ENCODE measurements at places on chromosomes 4 and X. TPM values are rescaled to one million over a fixed set of nuclear protein-coding genes. Genes with fewer than 3 reads are reported as not detected.
A peak's percentile ranks its signal among the peaks of the same experiment; 100 is the strongest.

GRCh38 chr4:101183666-101184373, 163.5 kb downstream of the PPP3CA start:
- no peak for DNase-seq

- DNase-seq = peak; percentile 2
These were observed 15.0 kb downstream of the BRCC3 start for GRCh38 chrX:155086202-155086840.

GRCh38 chrX:20988118-20988517, 386.1 kb upstream of the CNKSR2 start:
- no peak for DNase-seq

GRCh38 chr4:86521373-86521969, 72.6 kb upstream of the PTPN13 start:
- DNase-seq = no peak

DNA sequence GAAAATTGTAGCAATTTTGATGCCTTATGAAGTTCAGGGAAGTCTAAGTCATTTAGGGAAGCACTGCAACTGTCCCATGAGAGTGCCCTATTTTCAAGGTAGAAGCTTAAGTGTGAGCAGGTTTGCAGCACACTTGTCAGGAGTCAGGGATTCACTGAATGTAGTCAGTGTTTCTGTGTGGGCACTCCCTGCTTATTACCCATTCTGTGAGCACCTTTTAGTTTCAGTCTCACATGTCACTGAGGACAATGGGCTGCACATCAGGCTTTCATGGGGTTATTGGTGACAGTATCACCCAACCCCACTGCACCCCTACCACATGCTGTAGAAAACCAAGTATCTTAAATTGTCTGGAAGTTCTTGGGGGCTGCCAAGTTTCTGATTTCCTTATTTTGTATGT, 2.9 kb upstream of the CCNG2 start:
- no peak for DNase-seq

DNA sequence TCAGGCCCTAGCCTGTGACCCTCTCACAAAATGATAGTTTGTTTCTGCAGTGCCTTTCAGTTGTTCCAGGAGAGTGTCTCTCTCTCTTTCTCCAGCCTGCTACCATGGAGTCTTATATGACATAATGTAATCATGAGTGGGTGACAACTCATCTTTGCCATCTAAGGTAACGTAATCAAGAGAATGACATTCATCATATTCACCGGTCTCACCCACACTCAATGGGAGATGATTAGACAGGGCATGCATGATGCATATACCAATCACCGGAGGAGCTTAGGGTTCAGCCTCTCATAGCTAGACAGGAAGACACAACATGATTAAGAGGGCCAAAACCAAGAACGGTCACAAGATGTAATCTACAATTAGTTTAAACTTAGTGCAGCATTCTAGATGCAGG, 97.1 kb upstream of the FAM9B start:
- DNase-seq = no peak

GRCh38 chr4:15653864-15654592, 1.1 kb downstream of the FBXL5 start:
- DNase-seq = peak; percentile 75

The TMEM187 gene
- 2.0 TPM for total RNA-seq

DNA sequence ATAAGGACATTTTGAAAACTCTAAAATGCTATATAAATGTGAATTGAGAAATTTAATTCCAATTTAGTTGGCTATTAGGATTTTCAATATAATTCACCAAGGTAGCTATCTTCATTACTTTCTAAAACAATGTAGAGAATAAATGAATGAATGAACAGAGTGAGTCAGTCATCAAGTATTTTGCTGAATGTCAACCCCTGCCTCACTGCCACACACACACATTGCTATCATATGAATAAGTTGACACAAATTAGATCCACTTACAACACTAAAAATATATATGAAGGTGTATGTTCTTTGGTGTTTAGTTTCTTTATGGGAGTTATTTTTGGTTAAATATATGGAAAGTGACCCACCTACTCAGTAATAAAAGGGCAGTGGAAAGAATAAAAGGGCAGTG, 141.4 kb upstream of the SMIM10 start:
- no peak for DNase-seq

The CXCL8 gene
- 2.6 TPM for total RNA-seq

The MAGEB17 gene
- not detected for total RNA-seq

GRCh38 chr4:153579872-153580271, 104.2 kb upstream of the TLR2 start:
- no peak for DNase-seq

GRCh38 chr4:169485791-169486742, 126.3 kb downstream of the NEK1 start:
- DNase-seq = peak; percentile 90

- DNase-seq = no peak
These were observed 107.6 kb downstream of the PDLIM5 start for GRCh38 chr4:94559351-94559806.

The SPARCL1 gene
- total RNA-seq = 1,361 TPM

- no peak for DNase-seq
These were observed 171.8 kb downstream of the HNRNPD start for GRCh38 chr4:82201805-82202641.

The GUCY2F gene
- 0.40 TPM for total RNA-seq

The PLP1 gene
- total RNA-seq = 928 TPM

DNA sequence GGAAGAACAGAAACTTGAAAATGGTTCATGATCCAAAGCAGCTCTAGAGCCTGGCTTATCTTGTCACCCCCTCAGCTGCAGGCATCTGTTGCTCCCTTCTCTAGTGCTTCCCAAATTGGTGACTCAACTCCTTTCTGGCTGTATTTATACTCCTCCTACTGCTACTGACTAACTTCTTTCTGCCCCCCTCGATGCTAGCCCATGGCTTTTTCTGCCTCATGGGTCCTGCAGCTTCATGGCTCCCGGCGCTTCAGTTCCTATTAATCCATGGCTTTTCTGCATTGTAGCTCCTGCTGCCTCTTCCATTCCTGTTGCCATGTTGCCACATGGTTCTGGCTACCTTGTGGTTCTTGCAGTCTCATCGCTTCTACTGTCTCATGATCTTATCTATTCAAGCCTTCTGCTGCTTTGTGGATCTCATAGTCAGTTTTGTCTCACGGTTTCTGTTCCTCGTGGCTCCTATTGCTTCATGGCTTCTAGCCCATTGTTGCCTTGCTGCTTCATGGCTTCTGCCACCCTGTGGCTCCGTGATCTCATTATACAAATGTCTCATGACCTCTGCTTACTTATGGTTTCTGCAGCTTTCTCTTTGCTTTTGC, 48.1 kb downstream of the SMC1A start:
- no peak for DNase-seq

DNA sequence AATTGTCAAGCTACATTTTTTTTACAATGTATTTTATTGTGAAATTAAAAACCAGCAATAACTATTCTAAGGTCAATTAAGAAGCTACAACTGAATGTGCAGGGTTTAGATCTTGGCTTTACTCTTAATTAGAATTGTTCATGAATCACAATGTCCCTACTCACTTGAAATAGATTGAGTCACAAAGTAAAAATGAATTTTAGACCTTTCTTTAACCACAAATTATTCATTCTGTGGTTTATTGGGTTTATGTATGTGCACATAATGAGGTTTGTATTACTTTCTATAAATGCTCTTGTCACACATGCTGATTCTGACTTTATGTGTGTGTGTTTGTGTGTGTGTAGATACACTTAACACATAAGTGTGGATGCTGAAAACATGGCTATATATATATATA, 647.0 kb upstream of the AADAT start:
- no peak for DNase-seq

The VCX gene
- total RNA-seq = not detected

GRCh38 chr4:111214371-111214770, 591.5 kb upstream of the PITX2 start:
- no peak for DNase-seq

- DNase-seq = no peak
These were observed 806.8 kb downstream of the PCDH18 start for GRCh38 chr4:136725286-136726081.

DNA sequence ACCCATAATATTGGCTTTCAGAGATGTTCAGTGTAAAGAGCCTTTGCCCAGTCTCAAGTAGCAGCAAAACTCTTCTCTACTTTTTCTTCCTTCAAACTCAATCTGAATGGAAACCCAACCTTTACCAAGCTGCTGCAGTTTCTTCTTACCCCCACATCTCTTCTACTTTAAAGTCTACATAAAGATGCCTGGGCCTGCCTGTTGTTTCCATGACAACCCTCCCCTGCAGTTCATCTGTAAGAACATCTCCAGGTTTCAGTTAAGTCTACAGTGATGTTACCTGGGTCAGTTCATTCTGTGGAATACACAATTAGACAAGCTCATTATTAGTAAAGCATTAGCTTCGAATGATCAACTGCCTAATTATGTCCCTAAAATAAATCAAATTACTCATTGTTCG, 81.4 kb downstream of the SPANXN3 start:
- DNase-seq = no peak

GRCh38 chr4:85228264-85228663, 246.7 kb upstream of the ARHGAP24 start:
- no peak for DNase-seq

The ENAM gene
- 0.06 TPM for total RNA-seq

DNA sequence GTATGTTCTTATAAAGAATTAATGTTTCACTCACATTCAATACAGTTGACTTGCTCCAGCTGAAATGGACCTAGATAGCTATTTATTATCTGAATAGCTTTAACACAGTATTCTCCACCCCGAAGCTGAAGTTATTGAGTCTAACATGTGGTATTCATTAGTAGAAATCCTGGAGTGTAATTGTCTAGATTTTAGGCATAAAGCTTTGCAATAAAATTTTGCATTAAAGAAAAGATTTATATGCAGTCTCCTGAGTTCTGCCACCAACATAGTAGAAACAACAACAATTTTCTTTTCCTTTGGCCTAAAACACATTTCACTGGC, 90.2 kb upstream of the DCLK2 start:
- DNase-seq = peak; percentile 82

The USP17L25 gene
- not detected for total RNA-seq

The XAGE2 gene
- total RNA-seq = not detected

DNA sequence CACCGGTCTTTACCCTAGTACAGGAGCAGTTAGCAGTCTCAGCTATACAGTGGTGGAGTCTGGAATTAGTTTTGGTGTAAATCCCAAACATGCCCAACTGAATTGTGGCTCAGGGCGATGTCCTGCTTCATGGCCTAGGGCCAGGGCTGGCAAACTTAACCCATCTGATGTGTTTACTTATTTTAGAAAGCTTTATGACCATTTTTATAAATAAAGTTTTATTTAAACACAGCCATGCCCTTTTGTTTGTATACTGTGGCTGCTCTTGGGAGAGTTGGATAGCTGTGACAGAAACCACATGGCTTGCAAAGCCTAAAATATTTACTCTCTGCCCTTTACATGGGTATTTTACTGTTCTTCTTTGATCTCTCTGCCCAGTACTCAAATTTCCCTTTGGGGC, 7.1 kb downstream of the FRMPD4 start:
- DNase-seq = no peak

GRCh38 chr4:147312376-147313046, 168.4 kb upstream of the EDNRA start:
- DNase-seq = no peak

The C4orf36 gene
- 5.6 TPM for total RNA-seq

DNA sequence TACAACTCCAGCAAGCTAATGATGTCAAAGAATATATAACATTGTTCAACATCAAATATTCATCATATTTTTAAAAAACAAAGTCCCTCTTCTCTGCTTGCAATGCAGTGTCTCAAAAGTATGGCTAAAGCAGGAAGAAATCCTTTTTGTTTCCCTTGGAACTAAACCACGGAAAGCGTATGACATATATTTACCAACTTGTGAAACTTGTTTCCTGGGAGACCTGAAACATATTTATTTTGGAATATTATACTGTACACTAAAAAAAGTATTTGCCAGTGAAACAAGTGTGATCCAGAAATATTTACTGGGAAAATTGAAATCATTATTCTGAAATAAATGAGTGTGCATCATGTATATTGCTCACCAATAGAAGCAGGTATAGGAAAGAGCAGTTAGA, 156.0 kb upstream of the ANKRD50 start:
- DNase-seq = no peak

The GALNTL6 gene
- 25.4 TPM for total RNA-seq

The TBC1D1 gene
- total RNA-seq = 49.8 TPM

DNA sequence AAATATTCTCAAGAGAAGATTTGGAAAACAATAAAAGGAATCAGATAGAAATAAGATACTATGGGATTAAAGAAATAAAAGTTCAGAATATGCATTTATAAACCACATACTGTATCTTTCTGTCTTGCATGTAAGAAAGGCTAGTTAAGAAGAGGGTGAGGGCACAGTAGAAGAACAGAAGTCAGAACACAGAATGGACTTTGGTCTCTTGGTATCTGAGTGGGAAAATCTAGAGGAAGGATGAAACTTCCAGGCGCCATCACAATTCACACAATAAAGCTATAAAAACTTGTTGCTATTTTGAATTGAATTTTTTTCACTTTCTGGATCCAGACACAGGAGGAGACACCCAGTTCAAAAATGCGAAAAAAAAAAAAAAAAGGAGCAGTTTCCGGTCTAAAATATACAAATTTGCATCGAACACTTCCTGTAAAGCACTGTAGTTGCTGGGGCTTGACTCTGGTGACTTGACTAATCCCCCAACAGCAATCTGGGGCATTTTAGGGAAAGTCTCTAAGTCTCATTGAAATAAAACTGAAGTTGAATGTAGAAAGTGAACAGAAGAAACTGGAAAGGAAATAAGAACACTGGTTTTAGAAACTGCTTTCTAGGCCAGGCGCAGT, 8.1 kb upstream of the NAAA start:
- no peak for DNase-seq

- no peak for DNase-seq
These were observed 67.5 kb downstream of the ZFYVE28 start for GRCh38 chr4:2350982-2351381.

The RAB40AL gene
- 0.59 TPM for total RNA-seq

DNA sequence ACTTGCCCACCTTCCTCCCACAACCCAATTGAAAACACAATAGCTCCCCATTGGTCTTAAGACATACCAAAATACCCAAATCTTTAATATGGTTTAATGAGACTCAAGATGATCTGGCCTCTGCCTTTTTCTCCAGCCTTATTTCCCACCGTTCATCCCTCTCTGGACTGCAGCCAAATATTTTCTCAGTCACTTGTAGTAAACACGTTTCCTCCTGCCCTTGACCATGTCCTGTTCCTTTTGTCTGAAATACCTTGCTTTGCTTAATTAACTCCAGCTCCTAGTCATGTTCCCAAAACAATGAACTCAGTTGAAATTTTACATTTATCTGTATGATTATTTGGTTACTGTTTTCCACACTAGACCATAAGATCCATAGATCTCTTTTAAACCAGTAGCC, 8.4 kb upstream of the NUP54 start:
- DNase-seq = no peak

DNA sequence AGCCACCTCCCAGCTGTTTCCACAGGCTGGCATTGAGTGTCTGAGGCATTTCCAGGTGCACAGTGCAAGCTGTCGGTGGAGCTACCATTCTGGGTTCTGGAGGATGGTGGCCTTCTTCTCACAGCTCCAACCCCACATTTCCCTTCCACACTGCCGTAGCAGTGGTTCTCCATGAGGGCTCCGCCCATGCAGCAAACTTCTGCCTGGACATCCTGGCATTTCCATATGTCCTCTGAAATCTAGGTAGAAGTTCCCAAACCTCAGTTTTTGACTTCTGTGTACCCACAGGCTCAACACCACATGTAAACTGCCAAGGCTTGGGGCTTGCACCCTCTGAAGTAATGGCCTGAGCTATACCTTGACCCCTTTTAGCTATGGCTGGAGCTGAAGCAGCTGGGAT, 10.3 kb upstream of the FRMPD4 start:
- DNase-seq = no peak

GRCh38 chr4:42609051-42609450, 47.9 kb downstream of the ATP8A1 start:
- DNase-seq = no peak

The SLC25A43 gene
- 5.7 TPM for total RNA-seq

The ART3 gene
- 4.0 TPM for total RNA-seq

Measured in spinal cord (tissue), 10 donors.